ENCODE measurements at places on chromosomes 16 and 17.

- no peak for DNase-seq
Measured at GRCh38 chr17:13582776-13583547, 18.8 kb downstream of the HS3ST3A1 start.

GRCh38 chr17:17205368-17206123 is 587 bp downstream of the PLD6 start:
- peak; percentile 87 for DNase-seq

GRCh38 chr17:49748791-49749190 is 15.1 kb downstream of the FAM117A start:
- peak; percentile 57 for DNase-seq

- no peak for DNase-seq
Measured at GRCh38 chr17:21250854-21251253, 2.4 kb downstream of the NATD1 start.

DNA sequence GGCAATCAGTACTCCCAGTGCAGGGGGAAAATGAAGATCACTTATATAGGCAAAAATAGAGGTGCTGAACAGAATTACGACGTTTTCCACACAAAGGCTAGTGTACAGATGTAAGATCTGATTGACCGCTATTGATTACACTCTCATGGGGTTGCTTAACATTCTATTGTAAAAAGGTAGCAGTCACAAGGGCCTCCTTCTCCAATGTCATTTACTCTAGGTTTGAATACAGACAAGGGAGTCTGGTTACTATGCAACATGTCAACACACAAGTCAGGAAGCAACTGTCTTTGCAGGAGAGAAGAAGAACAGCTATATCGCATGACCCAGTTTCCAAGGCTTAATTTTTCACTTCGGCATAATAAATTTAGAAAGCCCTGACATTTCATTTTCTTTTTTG is 7.9 kb downstream of the KRT37 start:
- DNase-seq: no peak

DNA sequence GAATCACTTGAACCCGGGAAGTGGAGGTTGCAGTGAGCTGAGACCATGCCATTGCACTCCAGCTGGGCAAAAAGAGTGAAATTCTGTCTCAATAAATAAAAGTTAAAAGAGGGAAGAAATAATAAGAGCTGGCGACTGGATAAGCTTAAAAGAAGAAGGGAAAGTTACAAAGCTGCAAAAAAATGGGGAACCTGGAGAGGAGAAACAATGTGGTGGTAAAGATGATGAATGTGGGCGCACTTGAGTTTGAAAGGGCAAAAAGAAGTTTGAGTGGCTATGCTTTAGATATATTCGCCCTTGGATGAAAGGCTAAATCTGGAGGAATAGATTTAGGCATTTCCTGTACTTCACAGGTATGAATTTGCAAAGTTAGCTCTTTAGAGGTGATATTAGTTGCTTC is 53.0 kb upstream of the YPEL2 start:
- DNase-seq: no peak

DNA sequence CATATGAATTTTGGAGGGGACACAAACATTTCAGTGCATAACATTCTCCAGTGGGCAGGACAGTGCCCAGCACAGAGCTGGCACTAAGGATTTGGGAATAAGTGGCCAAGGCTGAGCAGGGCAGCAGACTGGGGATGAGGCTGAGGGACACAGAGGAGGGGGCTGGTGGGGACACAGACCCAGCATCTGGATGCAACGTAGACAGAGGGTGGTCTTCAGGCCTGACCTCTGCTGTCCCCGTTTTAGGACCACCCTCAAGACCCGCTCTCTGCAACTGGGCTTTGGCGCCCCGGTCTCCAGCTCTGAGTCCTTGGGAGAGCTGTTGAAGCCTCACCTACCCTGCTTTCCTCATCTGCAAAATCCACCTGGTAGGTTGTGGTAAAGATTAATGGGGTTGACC is 3.3 kb upstream of the PRSS33 start:
- DNase-seq: no peak

DNA sequence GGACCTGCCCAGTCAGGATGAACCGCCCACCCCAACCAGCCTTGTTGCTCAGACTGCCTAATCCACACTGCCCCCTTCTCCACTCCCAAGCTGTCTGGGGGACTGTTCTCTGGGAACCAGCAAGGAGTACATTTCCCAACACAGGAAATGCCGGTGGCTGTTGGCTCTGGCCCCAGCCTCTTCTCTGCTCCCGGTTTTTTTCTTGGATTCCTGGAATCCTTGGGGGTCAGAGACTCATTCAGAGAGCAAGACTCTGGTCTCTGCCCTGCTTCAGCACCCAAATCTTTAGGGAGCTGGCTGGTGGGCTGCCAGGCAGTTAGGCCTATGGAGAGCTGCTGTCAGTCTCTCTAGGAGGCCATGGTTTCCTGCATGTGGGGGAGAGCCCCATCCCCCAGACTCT is 10.8 kb upstream of the MTMR4 start:
- no peak for DNase-seq

- no peak for DNase-seq
Measured at GRCh38 chr16:87126403-87127025, 190.7 kb downstream of the C16orf95 start.

- DNase-seq: no peak
Measured at GRCh38 chr17:14261406-14261805, 24.7 kb upstream of the CDRT15 start.
